ENCODE measurements at places on chromosomes 16 and 17.
A peak's percentile ranks its signal among the peaks of the same experiment; 100 is the strongest.

DNA sequence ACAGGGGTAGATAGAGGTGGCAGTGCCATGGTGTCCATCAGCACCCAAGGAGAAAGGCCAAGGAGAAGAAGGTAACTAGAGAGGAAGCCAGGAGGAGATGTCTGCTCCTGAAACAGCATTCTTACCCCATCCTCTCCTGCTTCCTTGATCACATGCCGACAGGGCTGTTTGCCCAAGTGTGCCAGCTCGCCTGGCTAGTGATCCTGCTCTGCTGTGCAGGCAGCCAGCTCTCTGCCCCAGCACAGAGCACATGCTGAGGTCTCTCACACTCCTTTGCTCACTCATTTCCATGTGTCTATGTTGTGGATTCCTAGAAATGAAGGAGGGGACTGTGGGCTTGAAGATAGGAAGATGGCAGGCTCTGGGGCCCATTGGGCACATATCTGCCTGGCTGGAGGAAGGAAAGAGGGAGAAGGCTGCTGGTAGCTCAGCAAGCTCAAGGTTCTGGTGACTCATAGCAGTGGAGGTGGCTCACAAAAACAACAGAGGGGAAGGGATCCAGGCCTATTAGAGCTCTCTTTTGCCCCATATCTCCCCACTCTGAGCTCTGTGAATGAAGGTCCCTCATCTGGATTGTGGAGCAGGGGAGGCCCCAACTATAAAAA, 54.3 kb downstream of the NEUROD2 start:
- no peak for DNase-seq

GRCh38 chr16:58843675-58844074, 109.6 kb upstream of the GOT2 start:
- peak; percentile 76 for DNase-seq

- DNase-seq, result no peak
Observed at GRCh38 chr17:14318109-14318917, 17.4 kb downstream of the HS3ST3B1 start.

- no peak for DNase-seq
Observed at GRCh38 chr17:32553168-32553567, 66.4 kb downstream of the CDK5R1 start.

GRCh38 chr16:85600530-85601271, 12.4 kb upstream of the GSE1 start:
- no peak for DNase-seq

DNA sequence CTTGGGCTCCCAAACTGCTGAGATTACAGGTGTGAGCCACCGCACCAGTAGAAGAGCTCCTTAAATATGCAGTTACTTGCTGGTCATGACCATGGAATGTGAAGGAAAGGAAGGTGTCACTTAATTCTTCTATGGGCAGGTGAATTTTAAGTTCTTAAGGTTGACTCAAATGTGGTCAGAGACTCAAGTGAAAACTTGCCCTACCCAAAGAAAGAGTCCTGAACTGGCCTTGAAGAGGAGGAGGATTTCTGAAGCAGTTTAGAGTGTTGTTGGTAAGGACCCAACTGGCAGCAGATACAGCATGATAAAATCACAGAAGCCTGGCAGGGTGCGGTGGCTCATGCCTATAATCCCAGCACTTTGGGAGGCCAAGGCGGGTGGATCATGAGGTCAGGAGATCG, 29.4 kb downstream of the CHD9 start:
- DNase-seq, result no peak

DNA sequence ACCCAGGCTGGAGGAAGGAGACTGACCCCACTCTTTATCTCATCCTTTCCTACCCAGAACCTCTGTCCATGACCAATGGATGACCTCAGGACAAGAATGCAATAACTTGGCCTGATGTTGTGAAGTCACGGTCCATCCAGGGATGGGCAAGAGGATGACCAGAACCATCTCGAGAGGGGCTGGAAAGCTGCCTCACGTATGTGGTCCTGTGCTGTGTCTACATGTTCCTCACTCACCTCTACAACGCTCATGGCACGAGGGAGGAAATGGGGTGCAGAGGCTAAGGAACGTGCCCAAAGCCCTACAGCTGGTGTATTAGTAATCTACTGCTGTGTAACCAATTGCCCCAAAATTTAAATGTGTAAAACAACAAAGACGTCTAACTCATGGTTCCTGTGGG, 7.3 kb upstream of the KCTD5 start:
- no peak for DNase-seq

DNA sequence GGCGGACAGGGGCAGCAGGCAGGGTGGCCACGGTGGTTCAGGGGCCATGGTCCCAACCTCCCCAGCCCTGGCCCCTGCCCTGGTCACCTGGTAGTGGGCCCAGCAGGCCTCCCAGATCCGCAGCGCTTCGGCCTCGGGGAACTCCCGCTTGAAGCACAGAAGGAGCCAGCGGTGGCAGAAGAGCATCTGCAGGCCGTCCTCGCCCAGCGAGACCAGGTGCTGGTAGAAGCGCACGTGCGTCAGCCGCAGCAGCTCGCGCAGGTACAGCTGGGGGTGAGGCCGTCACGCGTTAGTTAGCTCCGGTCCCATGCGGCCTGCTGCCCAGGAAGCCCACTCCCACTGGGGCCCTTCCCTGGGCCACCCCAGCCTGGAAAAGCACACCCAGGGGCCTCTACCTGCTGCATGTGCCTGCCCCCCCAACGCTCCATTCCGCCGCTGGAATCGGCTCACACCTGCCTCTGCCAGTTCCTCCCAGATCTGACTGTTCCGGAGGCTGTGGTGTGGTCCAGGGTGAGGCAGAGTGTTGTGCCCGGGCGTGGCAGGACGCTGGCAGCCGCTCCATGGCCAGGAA, 90.8 kb downstream of the TBC1D16 start:
- no peak for DNase-seq

DNA sequence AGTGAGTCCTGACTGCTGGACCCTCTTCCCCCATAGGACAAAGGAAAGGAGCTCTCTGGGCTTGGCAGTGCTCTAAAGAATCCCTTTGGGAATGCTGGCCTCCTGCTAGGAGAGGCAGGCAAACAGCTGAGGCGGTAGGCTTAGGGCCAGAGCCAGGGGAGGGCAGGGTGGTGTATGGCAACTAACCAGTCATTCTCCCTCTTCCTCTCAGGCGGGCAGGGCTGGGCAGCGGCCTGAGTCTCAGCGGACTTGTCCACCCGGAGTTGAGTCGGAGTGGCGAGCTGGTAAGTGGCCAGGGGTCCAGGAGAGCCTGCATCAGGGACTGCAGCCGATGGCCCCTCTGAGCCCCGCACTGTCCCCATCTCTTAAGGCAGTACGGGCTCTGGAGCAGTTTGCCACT, 4.4 kb downstream of the ACADVL start:
- no peak for DNase-seq

Data from hematopoietic multipotent progenitor cell treated with erythropoietin and hydrocortisone succinate and interleukin-3 and kit ligand, for 4 days (in vitro differentiated cells).